ENCODE measurements at places on chromosomes 6 and 20.

GRCh38 chr20:56605261-56605996, 23.7 kb upstream of the TFAP2C start:
- H3K27me3 ChIP-seq: no peaks in the 10 kb centered on the region
- no peak for DNase-seq
- no peaks in the 10 kb centered on the region for H3K36me3 ChIP-seq

- no peaks in the 10 kb centered on the region for H3K36me3 ChIP-seq
- no peaks in the 10 kb centered on the region for H3K27me3 ChIP-seq
- H3K27ac ChIP-seq: no peak overlapping the region
- no peaks in the 10 kb centered on the region for H3K4me1 ChIP-seq
- no peak overlapping the region for H3K4me3 ChIP-seq
Measured at GRCh38 chr6:111250791-111251354, 163.6 kb downstream of the SLC16A10 start.

DNA sequence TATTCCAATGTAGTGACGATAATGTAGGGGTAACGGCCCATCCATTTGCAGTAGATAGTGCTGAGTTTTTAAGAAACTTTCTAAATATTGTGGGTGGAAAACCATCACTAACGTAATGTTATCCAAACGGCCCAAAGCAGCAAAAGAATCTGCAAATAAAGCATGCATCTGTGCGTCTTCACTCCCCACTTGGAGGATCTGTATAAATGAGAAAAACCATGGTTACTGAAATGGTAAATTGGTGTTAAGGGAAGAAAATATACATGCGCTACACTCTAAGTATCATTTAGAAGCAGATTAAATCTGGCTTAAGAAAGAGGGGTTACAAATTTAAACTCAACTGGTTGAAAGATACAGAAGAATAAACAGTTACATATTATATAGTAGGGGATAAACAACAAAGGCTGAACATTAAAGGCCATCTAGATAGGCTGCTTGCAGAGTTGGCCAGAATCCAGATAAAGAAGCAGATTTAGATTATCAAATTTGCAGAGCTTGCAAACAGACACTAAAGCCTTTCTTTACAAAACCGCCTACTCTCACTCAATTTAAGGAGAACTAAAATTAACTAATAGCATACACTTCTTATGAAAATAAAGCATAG, 93.3 kb downstream of the SESN1 start:
- H3K4me3 ChIP-seq: peak overlapping the region; percentile 3
- no peaks in the 10 kb centered on the region for H3K27me3 ChIP-seq
- peaks cover 57% of the 10 kb centered on the region for H3K4me1 ChIP-seq

GRCh38 chr6:105161421-105161820, 18.4 kb downstream of the POPDC3 start:
- H3K27ac ChIP-seq: no peak overlapping the region
- H3K4me1 ChIP-seq: no peaks in the 10 kb centered on the region
- H3K36me3 ChIP-seq: no peaks in the 10 kb centered on the region

GRCh38 chr6:107656883-107657282, 167.0 kb downstream of the SOBP start:
- H3K27me3 ChIP-seq: no peaks in the 10 kb centered on the region
- H3K27ac ChIP-seq: no peak overlapping the region
- no peaks in the 10 kb centered on the region for H3K4me1 ChIP-seq
- H3K4me3 ChIP-seq: no peak overlapping the region
- no peaks in the 10 kb centered on the region for H3K36me3 ChIP-seq

DNA sequence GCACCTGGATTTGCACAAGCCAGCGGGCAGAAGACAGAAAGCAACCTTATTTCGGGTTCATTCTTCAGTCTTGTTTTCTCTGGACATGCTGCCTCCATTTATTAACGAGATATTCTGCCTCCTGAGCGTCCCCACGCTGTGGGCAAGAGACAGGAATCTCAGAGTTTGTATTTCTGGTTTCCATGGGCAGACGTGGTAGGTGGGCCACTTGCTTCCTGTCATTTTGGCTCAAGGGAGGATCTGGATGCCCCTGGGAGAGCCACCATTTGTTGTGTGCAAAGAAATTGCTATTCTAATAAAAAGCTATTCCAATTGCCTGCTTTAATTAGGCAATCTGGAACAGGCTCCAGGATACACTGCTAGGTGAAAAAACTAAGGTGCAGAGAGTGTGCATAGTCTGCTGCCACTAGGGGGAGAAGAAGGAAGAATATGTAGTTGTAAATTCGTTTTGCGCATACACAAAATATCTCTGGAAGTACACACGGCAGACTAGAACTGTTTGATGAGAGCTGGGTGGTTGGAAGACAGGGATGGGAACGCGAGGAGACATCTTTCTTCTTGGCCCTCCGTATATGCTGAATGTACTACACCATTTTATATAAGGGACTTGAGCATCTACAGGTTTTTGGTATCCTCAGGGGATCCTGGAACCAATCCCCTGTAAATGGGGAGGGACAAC, 30.1 kb upstream of the SLC16A10 start:
- DNase-seq: no peak
- no peaks in the 10 kb centered on the region for H3K27me3 ChIP-seq
- no peaks in the 10 kb centered on the region for H3K36me3 ChIP-seq
- no peak overlapping the region for H3K27ac ChIP-seq

- H3K27me3 ChIP-seq: no peaks in the 10 kb centered on the region
- no peaks in the 10 kb centered on the region for H3K36me3 ChIP-seq
- DNase-seq: peak; percentile 21
- no peaks in the 10 kb centered on the region for H3K4me1 ChIP-seq
- H3K27ac ChIP-seq: no peak overlapping the region
- no peak overlapping the region for H3K4me3 ChIP-seq
Measured at GRCh38 chr6:137846772-137847313, 20.2 kb upstream of the TNFAIP3 start.

DNA sequence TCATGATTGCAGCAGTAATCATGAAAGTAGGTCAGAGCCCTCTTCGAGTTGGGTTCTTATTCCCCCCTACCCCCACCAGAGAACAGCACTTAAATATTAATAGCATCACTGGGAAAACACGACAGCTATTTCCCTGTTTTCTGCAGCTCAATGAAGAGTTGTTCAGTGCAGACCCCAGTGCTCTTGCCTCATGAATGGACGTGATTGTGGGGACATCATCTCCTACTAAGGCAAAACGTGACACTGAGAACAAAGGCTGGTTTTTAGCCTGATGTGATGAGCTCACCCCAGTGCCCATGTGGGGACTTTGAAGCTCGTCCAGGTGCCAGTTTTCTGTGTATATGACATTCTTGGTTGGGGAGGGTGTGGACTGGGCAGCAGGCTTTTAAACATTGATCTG, 105.9 kb downstream of the SLC35F1 start:
- H3K4me3 ChIP-seq: no peak overlapping the region
- no peaks in the 10 kb centered on the region for H3K27me3 ChIP-seq
- peaks cover 4% of the 10 kb centered on the region for H3K4me1 ChIP-seq
- DNase-seq: no peak
- H3K36me3 ChIP-seq: no peaks in the 10 kb centered on the region

- H3K36me3 ChIP-seq: no peaks in the 10 kb centered on the region
- no peak for DNase-seq
- H3K27me3 ChIP-seq: no peaks in the 10 kb centered on the region
- no peaks in the 10 kb centered on the region for H3K4me1 ChIP-seq
Measured at GRCh38 chr6:41743406-41744235, 3.6 kb downstream of the PGC start.

DNA sequence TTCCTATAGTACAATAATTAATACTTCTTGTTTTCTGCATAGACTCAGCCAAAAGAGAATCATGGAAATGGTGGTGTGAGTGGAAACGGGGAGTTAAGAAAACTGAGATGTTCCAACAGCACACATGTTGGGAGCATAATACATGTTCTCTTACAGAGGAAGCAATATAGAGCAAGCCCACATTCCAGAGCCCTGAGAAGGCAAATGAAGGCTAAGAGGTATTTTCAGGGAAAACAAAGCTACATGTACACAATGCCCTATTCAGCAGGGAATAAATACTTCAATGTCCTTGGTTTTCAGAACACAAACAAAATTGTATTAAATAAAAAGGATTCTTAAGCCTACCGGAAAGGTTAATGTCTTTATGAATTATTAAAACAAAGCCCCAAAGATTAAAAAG, 35.1 kb upstream of the SMIM8 start:
- H3K27ac ChIP-seq: no peak overlapping the region
- no peaks in the 10 kb centered on the region for H3K36me3 ChIP-seq
- H3K4me3 ChIP-seq: no peak overlapping the region
- no peaks in the 10 kb centered on the region for H3K27me3 ChIP-seq
- H3K4me1 ChIP-seq: no peaks in the 10 kb centered on the region

DNA sequence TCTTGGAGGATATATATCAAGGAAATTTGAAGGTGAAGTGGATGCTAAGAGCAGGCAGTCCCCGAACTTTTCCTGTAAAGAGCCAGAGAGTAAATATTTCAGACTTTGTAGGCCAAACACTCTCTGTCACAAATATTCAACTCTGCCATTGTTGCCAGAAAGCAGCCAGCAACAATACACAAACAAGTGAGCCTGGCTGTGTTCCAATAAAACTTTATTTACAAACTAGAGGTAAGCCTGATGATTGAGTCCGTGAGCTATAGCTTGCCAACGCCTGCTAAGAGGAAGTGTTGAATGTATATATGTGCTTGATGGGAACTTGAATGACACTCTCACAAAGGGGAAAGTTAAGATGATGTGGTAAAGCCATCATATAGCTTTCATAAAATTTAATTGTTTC, 166.0 kb upstream of the PLN start:
- no peaks in the 10 kb centered on the region for H3K4me1 ChIP-seq
- H3K4me3 ChIP-seq: no peak overlapping the region
- no peak overlapping the region for H3K27ac ChIP-seq
- DNase-seq: no peak
- H3K36me3 ChIP-seq: no peaks in the 10 kb centered on the region

- H3K27ac ChIP-seq: no peak overlapping the region
- no peak overlapping the region for H3K4me3 ChIP-seq
- H3K27me3 ChIP-seq: no peaks in the 10 kb centered on the region
- peaks cover 56% of the 10 kb centered on the region for H3K4me1 ChIP-seq
Measured at GRCh38 chr6:157831018-157831369, 7.9 kb downstream of the SNX9 start.

DNA sequence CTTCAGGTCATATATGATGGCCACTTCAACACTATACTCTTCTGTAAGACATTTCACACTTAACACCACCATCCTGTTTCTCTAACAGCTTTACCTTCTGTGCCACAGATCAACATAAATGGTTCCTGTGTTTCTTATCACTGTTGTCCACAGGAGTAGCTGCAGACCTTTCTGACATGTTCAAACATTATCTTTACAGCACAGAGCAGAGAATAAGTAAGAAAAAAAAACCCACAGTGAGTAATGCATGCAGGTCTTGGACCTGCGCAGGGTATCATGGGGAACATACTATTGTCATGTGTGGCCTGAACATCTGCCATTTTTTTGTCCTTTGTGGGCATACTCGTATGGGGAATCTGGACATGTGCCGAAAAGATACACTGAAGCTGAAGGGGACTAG, 161.9 kb downstream of the KIF16B start:
- no peak overlapping the region for H3K4me3 ChIP-seq
- H3K4me1 ChIP-seq: no peaks in the 10 kb centered on the region
- DNase-seq: no peak
- no peaks in the 10 kb centered on the region for H3K27me3 ChIP-seq

GRCh38 chr20:19682249-19682648, 75.8 kb upstream of the RIN2 start:
- H3K27ac ChIP-seq: no peak overlapping the region
- no peak overlapping the region for H3K4me3 ChIP-seq
- H3K27me3 ChIP-seq: no peaks in the 10 kb centered on the region
- H3K36me3 ChIP-seq: no peaks in the 10 kb centered on the region
- no peak for DNase-seq

GRCh38 chr6:97656236-97656635, 373.2 kb upstream of the MMS22L start:
- no peak for DNase-seq
- H3K4me3 ChIP-seq: no peak overlapping the region
- no peaks in the 10 kb centered on the region for H3K4me1 ChIP-seq
- no peaks in the 10 kb centered on the region for H3K36me3 ChIP-seq
- no peaks in the 10 kb centered on the region for H3K27me3 ChIP-seq

- no peaks in the 10 kb centered on the region for H3K36me3 ChIP-seq
- no peak overlapping the region for H3K27ac ChIP-seq
- H3K4me1 ChIP-seq: peaks cover 8% of the 10 kb centered on the region
- H3K27me3 ChIP-seq: no peaks in the 10 kb centered on the region
- DNase-seq: no peak
- no peak overlapping the region for H3K4me3 ChIP-seq
Measured at GRCh38 chr20:13226367-13226766, 5.3 kb downstream of the ISM1 start.

DNA sequence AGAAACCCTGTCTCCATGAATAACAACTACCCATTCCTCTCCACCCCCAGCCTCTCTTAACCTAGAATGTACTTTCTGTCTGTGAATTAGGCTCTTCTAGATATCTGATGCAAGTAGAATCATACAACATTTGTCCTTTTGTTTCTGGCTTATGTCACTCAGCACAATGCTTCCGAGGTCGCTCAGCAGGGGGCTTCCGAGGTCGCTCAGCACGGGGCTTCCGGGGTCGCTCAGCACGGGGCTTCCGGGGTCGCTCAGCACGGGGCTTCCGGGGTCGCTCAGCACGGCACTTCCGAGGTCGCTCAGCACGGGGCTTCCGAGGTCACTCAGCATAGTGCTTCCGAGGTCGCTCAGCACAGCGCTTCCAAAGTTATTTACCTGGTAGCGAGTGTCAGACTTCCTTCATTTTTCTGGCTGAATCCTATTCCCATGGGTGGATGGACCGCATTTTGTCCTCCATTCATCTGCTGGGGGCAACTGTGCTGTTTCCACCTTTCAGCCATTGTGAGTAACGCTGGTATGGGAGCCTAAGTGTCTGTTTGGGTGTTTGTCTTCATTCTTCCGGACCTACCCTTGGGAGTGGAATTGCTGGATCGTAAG, 31.0 kb upstream of the BHLHE23 start:
- no peaks in the 10 kb centered on the region for H3K27me3 ChIP-seq
- no peak for DNase-seq
- H3K4me3 ChIP-seq: no peak overlapping the region
- H3K4me1 ChIP-seq: no peaks in the 10 kb centered on the region

GRCh38 chr6:125539892-125540291, 209.5 kb upstream of the HEY2 start:
- H3K27me3 ChIP-seq: no peaks in the 10 kb centered on the region
- H3K4me1 ChIP-seq: no peaks in the 10 kb centered on the region
- H3K4me3 ChIP-seq: no peak overlapping the region
- no peaks in the 10 kb centered on the region for H3K36me3 ChIP-seq

DNA sequence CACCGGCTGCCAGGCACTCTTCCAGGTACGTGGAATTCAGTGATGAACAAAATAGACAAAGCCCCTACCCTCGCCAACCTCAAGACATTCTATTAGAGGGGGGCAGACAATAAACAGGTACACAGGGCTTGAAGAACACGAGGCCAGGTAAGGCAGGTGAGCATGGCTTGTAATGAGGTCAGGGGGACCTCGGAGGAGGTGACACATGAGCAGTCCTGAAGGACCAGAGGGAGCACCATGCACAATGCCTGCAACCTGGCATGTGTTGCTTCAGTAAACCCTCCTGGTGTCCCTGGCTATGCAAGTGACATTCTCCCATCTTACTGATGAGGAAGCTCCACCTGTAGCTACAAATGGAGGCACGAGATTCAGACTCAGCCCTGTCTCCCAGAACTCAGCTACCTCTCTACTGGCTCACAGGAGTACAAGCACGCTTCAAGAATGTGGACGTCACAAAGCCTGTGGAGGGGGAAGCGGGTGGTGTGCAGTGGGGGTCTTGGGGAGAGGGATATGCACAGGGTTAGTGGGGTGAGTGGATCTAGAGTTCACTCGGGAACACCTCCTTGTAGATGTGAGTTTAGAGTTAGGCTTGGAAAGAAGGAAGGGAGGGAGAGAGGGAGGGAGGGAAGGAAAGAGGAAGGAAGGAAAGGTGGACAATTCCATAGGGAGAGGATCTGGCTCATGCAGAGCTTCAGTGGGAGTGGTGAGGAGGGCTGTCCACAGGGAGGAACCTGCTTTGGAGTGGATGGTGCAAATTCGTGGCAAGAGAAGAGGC, 7.6 kb upstream of the MAPK13 start:
- H3K27ac ChIP-seq: no peak overlapping the region
- no peaks in the 10 kb centered on the region for H3K27me3 ChIP-seq
- H3K4me3 ChIP-seq: no peak overlapping the region
- H3K4me1 ChIP-seq: peaks cover 32% of the 10 kb centered on the region
- DNase-seq: no peak
- H3K36me3 ChIP-seq: no peaks in the 10 kb centered on the region

All from tibial nerve (tissue), 4 donors.